Activated CD4-positive, alpha-beta T cell treated with anti-CD3 and anti-CD28 coated beads, Interleukin-2, amount 50 U/mL, for 1 hour (primary cell): ENCODE measurements at places on chromosomes 3 and 15.

DNA sequence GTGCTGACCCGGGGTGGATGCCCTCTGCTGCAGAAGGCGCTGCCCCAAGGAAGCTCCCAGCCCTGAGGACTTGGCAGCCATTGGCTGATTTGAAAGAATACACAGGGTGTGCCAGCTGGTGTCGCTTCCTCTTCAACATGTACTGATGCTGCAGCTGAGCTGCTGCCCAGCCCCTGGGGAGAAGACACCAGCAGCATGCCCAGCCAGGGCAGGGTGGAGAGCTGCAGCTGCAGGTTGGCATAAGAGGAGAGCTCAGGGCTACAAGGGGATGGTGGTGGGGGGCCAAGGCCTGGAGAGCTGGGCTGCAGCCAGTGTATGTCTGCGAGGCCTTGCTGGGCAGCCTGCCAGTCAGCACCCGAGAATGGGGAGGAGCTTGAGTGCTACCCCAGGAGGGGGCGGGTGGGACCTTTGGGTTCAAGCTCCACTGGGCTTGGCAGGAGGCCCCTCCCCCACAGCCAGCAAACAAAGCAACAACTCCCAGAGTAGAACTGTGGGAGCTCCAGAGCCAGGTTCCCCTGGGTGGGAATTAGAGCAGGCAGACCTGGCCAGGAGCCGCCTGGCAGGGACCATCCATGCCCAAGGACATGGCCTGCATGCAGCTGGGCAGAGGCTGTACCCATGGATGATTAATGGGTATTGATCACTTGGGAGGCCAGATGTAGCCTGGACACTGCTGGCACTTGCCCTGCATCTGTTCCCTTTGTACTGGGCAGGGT, 9.2 kb upstream of the SEMA4B start:
- peak; percentile 20 for DNase-seq

DNA sequence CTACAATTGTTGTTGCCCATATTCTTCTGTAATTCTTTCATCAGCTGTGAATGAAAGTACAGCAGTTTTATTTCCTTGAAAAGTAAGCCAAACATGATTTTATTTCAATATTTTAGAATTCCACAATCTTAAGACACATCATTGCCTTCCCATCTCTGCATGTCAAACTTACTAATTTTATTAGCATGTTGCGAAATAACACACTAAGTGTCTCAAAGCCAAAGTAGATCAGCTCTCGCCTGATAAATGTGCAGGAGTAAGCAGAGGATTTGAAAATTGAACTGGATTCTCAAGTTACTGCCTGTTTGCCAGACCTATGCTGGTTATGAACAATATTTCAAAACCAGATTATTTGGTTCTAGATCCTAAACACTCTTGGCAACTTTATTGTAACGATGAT, 25.7 kb downstream of the TGFBR2 start:
- no peak for DNase-seq

- no peak for DNase-seq
Measured at GRCh38 chr15:100295939-100296565, 45.7 kb downstream of the ADAMTS17 start.

DNA sequence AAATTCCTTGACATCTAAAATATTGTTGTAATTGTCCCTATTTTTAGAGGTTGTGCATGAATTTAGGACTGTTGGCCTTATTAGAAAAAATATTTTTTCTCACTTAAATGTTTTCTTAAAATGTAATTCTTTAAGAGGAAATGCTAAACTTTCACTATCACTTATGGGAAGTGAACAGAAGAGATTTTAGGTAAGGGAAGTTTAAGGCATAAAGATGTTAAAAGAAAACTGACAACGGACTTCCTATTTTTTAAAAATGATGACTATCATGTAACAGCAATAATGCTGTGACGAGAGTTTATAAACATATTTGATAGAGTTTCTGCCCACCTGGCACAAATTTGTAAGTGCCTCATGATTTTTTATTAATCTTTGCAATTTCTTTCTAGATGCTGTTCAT, 3.1 kb downstream of the C3orf38 start:
- DNase-seq, result no peak

- no peak for DNase-seq
Measured at GRCh38 chr15:31461911-31462480, 135.4 kb downstream of the KLF13 start.

GRCh38 chr3:33331414-33331813, 54.2 kb downstream of the FBXL2 start:
- DNase-seq, result no peak

- DNase-seq, result no peak
Measured at GRCh38 chr3:7254251-7254650, 393.3 kb downstream of the GRM7 start.

GRCh38 chr3:128605091-128606046, 45.2 kb downstream of the RPN1 start:
- no peak for DNase-seq

DNA sequence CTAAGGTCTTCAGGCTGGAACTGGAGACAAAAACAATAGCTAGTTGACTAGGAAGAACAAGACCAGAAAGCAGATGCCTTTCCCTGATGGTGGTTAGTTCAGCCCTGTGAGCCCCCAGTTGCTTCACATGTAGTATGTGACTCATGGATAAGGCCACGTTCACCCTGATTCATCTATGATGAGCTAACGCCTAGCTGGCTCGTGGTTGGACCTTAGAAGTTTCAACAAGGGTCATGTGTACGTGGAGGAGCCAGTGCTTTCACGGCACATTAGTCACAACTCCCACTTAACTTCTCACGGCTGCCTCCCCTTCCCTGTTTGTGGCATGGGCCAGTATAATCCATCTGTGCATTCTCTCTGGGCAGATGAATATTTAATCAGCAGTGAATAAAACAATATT, 20.6 kb downstream of the COL8A1 start:
- DNase-seq, result no peak

DNA sequence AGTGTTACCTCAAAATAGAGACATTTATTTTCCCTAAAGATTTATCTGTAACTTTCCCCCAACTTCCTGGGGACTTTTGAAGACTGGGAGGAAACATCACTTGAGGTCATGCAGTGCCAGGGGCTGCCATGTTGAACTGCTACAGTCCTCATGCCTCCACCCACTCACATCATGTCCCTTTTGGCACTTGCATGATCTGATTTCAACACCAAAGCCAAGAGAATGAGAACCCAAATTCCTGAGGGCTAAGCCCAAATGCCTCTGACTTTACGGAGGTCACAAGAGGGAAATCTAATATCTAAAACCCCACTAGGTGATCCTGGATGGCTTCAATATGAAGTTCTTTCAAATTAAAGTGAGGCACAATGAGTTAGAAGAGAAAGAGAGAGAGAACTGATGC, 213.1 kb downstream of the NTRK3 start:
- no peak for DNase-seq

GRCh38 chr3:64213224-64213878, 11.9 kb downstream of the PRICKLE2 start:
- DNase-seq, result no peak

DNA sequence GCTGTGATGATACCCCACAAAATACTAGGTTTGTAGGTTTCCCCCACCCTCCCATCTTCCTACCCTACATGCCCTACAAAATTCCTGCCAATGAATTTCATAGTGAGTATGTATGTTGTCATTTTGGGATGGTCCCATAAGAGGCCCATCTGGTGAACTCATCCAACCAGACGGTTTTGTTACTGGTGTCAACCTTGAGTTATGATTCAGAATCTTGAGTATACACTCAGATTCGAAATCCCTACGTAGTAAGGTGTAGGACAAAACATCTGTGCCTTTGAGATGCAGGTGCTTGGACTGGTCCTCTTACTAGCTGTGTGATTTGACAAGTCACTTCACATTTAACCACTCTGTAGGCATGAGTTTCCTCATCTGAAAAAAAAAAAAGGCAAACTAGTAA, 3.6 kb downstream of the SIAH2 start:
- no peak for DNase-seq

DNA sequence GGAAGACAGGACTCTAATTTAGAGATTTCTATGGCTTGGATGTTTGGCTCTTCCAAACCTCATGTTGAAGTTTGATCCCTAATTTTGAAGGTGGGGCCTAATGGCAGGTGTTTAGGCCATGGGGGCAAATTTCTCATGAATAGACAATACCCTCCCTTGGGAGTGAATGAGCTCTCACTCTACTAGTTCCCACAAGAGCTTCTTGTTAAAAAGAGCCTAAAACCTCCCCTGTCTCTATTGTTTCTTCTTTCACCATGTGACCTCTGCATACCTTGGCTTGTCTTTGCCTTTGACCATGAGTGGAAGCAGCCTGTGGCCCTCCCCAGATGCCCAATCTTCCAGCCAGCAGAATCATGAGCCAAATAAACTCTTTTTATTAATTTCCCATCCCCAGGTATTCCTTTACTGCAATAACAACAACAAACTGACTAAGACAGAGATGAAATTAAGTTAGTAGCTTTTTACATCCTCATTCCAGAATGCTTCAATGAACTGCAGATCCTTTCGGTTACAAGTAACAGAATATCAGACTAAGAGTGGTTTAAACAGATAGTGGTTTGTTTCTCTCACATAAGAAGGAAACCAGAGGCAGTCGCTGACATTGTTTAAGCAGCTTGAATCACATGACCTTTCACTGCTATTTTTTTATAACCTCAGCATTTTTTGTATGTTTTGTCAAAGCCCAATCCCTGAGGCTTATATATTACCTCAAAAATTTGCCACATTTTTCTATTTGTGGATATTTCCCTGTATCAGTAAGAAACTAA, 1013.3 kb upstream of the SEMA6D start:
- no peak for DNase-seq

DNA sequence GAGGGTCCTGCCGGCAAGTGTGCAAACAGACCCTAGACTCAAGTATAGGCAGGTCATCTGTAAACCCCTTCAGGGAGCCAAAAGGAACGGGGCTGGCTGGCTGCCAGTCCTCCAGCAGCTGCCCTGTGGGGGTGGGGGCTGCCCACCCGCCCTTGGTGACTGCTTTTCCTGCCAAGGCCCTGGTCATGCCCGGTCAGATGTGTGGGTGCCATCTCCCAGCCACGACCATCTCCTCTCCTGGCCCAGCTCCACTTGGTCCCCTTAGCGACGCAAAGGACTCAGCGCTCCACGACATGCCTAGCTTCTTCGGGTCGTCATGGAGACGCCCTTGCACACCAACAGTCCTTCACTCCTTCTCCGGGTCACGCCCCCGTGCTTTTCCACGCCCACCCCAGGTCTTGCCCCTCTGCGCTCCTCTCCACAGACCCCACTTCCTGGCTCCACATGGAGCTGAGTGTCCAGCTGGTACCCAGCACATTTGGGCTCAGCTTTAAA, 2.4 kb downstream of the MUC4 start:
- DNase-seq, result no peak

- DNase-seq, result no peak
Measured at GRCh38 chr3:50147861-50148260, 7.3 kb upstream of the SEMA3F start.

GRCh38 chr3:51099794-51100535, 285.1 kb upstream of the MANF start:
- DNase-seq, result no peak

DNA sequence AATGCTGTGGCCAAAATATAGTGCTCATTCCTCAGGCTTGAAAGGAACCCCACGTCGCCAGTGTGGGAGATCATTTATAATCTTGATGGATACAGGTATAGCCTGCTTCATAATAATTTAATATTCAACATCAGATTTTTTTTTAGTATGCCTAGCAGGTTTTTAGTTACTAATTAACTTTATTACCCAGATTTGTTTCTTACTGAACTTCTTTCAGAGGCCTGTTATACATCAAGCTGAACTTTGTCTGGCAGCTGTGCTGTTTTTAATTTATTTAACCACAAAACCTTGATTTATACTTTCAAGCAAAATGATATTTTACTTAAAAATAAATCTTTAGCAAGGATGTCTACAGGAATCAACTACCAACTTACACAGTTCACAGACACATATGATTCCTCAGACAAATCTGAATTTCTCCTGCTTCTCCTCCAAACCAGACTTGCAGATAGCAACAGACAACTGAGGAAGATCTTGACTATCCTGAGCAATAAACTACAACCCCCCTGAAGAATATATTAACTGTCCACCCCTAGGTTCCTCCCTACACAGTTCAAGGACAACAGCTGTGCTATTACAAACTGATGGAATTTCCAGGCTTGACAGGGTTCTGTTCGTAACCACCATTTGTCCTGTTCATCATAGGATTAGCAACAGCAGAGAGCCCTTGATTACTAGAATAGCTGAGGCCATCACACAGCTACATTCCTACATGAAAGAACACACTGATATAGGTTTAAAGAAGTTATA, 610 bp downstream of the MAP4 start:
- no peak for DNase-seq

- DNase-seq, result no peak
Measured at GRCh38 chr3:55272031-55272645, 215.0 kb downstream of the WNT5A start.

DNA sequence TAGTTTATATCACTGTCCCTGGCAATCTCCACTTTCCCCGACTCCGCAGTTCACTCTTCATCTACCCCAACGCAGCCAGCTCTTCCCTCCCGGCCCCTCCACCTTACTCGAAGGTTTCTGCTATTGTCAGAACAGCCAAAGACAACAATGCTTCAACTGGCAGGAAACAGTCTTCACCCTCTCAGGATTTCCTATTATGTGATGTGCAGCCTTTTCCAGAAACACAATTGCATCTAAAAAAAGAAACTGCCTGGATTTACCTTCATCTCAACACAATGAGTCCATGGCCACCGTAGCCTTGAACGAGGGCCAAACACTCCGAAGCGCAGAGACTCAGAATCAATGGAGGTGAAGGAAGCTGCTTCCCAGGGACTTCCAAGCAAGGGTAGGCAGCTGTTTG, 182.1 kb upstream of the TSC22D2 start:
- DNase-seq, result no peak

DNA sequence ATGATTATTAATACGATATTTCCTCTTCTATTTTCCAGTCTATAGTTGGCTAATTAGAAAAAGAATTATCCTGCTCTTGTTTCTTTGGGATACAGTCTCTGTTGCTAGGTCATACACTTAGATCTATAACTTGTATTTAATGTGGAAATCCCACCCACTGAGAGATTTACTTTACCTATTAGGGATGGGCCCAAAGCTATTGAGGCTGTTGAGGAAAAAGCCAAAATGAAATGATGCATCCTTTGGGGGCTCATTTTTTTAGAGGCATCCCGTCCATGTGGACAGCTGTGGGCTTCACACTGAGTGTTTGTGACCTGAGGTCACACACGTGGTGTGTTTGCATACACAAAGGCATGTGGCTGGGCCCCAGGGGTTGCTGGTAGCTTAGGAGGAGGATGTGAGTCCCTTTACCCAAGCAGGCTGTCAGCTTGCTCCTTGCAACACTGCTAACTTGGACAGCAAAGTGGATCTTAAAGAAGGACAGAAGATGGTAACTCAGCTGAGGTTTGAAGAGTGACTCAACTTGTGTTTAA, 477.4 kb downstream of the AGBL1 start:
- DNase-seq, result no peak

DNA sequence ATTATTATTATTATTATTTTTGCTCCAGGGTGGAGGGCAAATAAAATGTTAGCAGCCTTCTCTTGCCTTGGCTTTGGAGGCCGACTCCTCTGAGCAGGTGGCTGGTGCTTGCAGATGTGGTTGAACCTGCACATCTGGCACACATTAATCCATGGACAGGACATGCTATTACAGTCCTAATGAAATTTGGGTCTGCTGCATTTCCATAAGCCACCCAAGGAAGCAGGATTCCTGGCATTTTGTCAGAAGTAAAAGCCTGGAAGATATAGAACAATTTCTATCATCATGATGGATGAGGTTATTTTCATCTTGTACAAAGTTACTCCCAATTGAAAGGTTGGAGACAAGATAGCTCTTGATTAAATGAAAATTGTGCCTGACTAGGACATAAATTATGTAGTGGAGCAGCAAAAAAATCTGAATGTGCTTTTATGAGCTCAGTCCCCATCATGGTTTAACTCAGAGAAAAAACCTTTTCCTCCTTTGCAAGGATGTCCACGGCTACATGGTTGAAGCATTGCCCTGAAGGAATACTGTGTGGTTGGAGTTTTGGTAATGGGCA, 130.9 kb upstream of the RGMA start:
- DNase-seq, result no peak
